Posterior vena cava (tissue), 2 donors: ENCODE measurements at places on chromosomes 4 and X. TPM values are rescaled to one million over a fixed set of nuclear protein-coding genes. Genes with fewer than 3 reads are reported as not detected.

DNA sequence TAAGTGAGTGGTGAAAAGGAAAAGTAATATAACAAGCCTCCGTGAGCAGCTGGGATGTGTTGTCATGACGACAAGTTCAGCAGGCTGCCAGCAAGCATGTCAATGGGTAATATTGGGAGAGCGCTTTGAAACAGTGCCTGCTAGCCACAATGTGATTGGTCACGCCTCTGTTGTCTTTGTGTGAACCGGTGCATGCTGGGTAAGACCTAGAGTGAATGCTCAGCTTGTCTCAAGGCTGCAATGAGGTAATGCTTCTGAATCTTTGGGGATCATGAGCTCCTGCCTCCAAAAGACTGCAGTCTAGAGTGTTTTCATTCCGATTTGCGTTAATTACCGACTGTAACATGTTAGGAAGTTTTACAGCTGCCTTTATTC is 54.9 kb downstream of the STOX2 start:
- DNase-seq: no peak

- DNase-seq: no peak
Observed at GRCh38 chrX:113522814-113523213, 682.2 kb upstream of the AMOT start.

DNA sequence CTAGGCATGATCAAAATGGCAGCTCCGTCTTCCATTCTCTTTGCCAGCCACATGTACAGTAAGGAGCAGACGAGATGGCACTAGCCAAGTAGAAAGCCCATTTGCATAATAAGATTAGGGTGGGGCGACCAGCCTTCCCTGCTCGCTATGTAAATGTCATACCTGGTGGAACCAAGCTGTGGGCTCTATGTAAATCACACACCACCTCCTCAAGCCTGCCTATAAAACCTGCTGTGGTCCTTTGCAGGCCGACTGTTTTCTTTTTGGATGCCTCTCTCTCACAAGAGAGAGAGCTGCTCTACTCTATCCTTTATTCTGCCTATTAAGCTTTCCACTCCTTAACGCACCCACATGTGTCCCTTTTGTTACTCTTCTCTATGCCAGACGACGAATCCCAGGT is 1472.7 kb downstream of the ARAP2 start:
- DNase-seq: no peak

Gene DHRSX
- total RNA-seq: 16.0 TPM
